ENCODE measurements at places on chromosomes 2 and 18.

DNA sequence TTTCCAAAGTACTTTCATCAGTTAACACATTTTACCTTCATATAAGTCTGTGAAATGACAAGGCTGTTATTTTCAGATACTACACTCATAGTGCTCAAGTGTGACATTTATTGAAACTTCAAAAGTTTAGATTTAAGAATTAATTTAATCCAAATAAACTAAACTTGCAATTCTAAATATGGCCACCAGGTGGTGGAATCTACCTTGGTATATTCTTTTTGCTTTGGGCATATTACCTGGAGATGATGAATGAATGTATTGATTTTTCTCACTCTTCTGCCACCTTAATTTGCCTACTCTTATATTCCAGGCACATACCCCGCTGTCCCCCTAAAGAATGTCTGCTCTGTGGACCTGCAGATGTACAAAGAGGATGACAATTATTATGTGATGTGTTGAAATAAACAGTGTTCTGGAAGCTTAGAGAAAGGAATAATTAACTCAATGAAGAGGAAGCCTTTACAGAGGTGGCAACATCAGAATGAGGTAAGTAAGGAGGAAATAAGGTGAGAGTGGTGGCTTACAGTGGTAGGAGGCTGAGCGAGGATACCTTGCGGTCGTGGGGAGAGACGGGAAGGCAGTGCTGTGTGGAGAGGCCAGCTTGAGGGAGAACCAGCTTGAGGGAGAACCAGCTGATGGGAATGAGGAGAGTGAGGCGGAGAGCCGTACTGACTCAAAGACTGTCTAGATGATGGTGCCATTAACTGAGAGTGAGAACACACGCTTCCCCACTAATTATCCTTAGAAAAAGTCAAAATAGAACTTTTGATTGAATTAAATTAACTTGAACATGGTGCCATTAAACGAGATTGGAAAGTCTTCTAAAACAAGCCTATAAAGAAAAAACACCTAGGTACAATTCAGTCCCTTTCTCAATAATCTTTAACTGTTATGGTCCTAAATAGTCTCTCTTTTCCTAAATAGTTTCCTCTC is 179.5 kb downstream of the CELF4 start:
- no peak for DNase-seq

DNA sequence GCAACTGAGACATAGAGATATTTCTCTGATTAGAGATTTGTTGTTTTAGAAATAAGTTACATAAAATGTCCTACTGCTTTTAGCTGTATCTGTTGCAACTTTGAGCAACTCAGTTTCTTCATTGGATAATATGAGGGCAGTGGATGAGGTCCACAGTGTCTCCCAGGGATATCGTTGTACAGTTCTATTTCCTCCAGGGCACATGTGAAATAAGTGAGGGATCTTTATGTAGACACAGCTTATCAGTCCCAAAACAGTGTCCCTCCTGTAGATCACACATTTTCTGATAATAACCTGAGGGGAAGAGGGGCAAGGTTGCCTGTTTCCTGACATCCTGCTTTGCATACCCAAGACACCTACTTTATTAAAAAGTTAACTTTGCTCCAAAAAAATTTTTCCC is 1231.2 kb upstream of the ZEB2 start:
- no peak for DNase-seq

DNA sequence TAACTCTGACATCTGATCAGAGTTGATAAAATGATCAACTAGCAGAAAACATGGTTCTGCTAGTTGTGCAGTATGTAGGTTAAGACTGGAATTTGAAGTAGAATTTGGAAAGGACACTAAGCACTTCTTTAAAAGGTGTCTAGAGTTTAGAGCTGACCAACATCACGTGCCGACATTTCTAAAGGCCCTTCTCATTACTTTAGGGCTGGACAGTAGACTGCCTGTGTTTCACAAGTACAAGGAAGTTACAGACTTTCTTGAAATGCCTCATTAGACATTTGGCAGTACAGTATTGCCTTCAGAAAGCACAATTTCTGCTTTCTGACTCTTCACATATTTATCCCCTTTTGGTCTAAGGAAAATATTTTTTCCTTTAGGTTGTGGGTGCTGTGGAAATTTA is 255.3 kb downstream of the ZNF385B start:
- DNase-seq = no peak

GRCh38 chr18:21167641-21168377 is 56.2 kb upstream of the ROCK1 start:
- DNase-seq = no peak

GRCh38 chr2:134099273-134099672 is 154.6 kb upstream of the MGAT5 start:
- DNase-seq = no peak

DNA sequence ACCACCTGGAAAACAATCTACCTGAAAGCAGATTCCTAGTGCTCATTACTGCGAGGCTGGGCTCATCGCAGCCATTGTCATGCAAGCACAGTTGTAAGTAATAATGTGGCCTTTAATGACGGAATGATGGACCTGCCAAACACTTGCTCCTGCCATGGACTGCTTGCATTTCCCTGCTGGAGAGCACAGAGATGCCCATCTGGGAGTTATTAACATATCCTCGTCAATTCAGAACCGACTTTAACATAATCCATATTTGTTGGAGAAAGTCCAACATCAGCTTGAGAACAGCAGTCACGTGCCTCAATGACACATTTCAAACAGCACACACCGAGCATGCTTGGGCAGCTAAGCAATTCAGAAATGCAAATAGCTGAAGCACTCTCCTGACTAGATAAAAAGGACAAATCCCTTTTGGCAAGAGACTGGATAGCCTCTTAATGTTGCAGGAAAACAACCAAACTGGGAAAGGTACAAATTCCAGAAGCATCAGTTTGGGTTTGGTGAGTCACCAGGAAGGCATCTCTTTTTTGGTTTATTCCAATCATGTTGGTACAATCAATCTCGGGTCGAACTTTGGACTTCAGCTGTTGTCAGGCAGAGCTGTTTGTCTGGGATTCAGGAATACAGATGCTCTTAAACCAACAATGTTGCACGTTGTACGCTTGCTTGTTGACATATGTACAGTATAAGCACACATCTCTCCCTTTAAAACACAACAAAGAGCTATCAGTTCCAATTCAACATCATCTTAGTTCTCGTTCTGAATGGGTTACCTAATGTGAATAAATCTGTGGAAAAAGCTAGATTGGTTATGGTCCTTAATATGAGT is 395.8 kb downstream of the LNPK start:
- DNase-seq = no peak

DNA sequence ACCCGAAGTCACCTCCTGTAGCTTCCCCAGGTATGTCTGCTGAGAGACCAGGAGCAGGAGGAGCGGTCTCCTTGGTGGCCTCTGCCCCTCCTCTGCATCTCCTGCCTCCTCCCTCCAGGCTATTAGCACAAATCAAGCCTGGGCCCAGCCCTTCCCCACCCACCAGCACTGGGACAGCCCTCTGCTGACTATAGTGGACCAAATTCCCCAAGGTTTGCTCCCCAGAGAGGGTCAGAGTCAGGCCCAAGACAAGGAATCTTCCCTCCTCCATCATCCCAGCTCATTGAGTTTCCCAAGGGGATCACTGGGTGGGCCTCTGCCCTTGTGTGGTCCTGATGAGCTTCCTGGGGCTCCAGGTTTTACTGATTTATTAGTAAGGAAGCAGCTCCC is 62.1 kb downstream of the EMILIN2 start:
- no peak for DNase-seq

GRCh38 chr2:196566961-196567666 is 72.4 kb upstream of the CCDC150 start:
- no peak for DNase-seq

- no peak for DNase-seq
Observed at GRCh38 chr18:61658431-61658830, 234.4 kb downstream of the RNF152 start.

DNA sequence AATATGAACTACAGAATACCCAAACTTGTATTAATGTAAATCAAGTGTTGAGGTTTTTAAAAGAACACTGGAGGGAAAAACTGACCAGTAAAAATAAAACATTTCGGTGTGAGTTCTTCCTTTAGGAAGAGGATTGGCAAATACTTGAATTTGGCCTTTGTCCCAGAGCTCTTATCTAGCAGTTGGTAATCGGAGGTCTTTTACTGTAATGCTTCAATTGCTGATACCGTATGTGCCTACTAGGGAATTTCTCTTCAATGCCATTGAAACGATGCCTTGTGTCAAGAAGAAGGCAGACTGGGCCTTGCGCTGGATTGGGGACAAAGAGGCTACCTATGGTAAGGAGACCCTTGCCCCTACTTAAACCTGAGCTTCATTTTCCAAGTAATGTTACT is 4.1 kb downstream of the RRM2 start:
- DNase-seq = no peak

GRCh38 chr2:65375723-65376122 is 56.7 kb downstream of the SPRED2 start:
- no peak for DNase-seq

DNA sequence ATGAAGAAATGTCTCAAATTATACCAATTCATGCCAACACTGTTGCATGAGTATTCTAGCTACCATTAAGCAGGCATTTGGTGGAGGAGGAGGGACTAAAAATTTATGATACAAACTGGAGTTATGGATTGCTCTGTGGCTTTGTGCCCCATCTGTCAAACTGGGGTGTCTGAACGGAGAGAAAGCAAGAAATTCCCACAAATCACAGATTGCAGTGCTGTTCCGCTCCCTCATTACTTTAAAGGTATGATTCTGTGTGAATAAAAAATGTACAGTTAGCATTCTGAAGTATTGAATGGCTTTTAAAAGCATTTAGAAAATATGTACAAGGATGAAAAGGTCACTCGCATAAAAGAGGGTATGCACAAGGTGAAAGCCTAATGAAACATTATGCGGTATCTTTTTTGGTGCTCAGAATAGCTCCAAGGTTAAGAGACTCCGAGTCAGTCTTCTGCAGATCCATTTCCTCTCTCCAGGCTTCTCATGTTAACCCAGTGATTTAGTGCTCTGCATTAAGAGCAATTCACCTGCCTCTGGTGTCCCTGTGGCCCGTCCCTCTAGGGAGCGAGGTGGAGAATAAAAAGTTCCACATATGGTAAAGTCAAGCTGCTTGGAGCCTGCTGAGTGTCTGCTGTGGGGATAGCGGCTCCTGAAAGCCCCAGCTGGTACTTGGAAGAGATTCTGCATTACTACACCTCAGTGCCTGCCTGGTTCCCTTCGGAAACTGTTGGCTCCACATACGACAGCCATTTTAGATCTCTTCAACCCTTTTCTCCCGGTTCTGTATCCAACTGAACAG is 184.2 kb downstream of the ZNF521 start:
- DNase-seq = no peak

GRCh38 chr2:52862801-52863200 is 904.8 kb upstream of the CHAC2 start:
- no peak for DNase-seq

- DNase-seq = no peak
Observed at GRCh38 chr18:47323158-47323557, 71.7 kb upstream of the SKOR2 start.

DNA sequence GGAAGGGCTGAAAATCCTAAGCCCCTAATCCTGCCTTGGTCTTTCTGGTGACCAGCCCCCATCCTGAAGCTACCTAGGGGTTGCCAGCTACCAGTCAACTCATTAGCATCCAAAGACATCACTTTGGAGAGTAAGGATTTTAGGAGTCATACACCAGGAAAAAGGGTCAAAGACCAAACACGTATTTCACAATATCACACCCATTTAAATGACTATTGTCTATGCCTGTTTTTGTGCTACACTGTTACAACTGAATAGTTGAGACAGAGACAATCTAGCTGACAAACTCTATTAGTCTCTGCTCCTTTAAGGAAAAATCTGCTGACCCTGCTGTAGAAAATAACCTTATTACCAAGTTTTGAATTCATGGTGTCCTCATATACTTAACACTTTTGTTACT is 21.0 kb upstream of the RBBP8 start:
- no peak for DNase-seq

Data from GM12892 (cell line).